Gastroesophageal sphincter (tissue), 4 donors: ENCODE measurements at places on chromosomes 5 and 9. TPM values are rescaled to one million over a fixed set of nuclear protein-coding genes. Genes with fewer than 3 reads are reported as not detected.

RANBP3L gene
- 7.7 TPM for total RNA-seq

ACOT12 gene
- total RNA-seq = not detected

IRX4 gene
- total RNA-seq = not detected

IL31RA gene
- total RNA-seq = 0.57 TPM
